ENCODE measurements at places on chromosomes 1 and 21.
A peak's percentile ranks its signal among the peaks of the same experiment; 100 is the strongest.

- no peak for DNase-seq
These were observed 49.1 kb upstream of the IFNLR1 start for GRCh38 chr1:24235921-24236788.

DNA sequence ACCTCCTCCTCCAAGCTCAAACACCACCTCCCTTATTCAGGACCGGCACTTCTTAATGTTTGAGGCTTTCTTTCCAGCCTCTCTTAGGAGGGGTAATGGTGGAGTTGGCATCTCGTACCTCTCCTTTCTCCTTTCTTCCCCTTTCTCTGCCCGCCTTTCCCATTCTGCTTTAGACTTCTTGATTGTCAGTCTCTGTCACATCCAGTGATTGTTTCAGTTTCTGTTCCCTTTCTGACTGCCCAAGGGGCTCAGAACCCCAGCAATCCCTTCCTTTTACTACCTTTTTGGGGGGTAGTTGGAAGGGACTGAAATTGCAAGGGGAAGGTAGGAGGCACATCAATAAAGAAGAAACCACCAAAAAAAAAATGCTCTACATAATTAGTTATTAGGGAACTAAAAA lies 5.6 kb downstream of the ELK4 start:
- peak; percentile 67 for DNase-seq

DNA sequence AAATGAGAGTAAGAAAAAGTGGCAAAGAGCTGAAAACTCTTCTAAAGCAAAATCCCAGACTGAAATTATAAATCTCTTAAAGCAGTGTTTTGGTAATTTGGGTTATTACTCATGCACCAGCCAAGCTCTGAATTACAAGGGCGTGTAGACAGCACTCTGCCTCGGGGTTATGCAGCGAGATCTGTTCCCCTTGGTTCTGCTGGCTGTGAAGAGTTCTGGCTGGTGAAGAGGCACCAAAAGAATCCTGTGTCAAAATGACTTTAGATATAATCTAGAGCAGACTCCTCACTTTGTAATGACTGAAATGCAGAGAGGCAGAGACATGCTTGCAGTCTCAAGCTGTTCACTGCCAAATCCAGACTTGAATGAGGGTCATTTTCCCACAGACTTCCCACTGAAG lies 461.8 kb upstream of the CXADR start:
- DNase-seq, result no peak

DNA sequence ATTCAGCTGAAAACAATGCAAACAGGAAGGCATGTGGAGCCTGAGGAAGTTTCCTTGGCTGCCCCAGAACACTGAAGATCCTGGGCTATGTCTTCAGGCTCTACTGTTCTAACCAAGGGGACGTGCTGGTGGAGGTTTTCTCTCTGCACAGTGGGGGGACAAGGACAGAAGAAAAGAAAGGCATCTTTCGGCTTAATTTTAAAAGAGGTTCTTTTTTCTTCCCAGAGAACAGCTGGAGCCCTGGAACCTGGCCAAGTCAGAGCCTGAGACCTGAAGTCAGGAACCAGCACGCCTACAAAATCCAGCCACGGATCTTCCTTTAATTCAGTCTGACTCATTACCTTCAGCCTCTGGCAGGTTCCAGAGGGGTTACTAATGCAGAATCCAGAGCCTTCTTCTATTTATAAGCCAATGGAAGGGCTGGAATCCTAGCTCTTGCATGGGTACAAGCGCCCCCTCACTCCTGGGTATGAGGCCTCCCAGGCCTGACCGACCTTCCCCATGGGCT lies 19.8 kb downstream of the CTNNBIP1 start:
- DNase-seq, result no peak

GRCh38 chr1:235714205-235714897 lies 64.8 kb upstream of the GNG4 start:
- no peak for DNase-seq

GRCh38 chr1:156492591-156493080 lies 7.9 kb downstream of the MEF2D start:
- DNase-seq, result peak; percentile 81

DNA sequence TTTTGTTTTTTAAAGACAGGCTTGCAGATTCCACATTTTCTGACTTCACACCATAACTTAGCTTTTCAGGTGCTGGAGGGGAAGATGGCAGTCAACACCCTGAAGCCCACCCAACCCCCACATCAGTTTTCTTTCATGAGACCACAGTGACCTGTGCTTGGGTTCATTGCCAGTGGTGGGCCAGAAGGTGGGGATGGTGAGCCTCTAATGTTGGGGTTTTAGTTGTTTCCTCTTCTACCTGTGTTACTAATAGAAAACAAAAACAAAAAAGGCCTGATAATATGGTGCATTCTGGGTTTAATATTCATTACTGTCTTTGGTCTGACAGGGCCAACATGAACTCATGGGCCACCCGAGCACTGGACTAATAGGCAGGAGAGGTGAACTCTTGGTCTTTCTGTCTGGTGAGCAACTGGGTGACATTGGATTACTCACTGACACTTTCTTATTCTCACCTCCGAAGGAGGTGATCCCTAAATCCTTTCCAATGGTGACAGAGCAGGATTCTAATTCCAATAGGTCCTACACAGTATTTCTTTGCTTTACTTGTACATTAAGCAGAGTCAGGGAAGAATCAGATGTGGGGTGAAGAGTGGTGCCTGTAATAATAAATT lies 132.8 kb downstream of the CLIC6 start:
- no peak for DNase-seq

GRCh38 chr1:184039126-184039525 lies 1.6 kb upstream of the COLGALT2 start:
- no peak for DNase-seq

GRCh38 chr1:43348809-43349593 lies 9.8 kb upstream of the CDC20 start:
- DNase-seq, result no peak

- no peak for DNase-seq
These were observed 10.9 kb downstream of the LRP8 start for GRCh38 chr1:53316766-53317581.

All from inflammatory macrophage treated with lipopolysaccharide for 4 hours (primary cell).